SHP77 (cell line): ENCODE measurements at places on chromosomes 1 and 21.

DNA sequence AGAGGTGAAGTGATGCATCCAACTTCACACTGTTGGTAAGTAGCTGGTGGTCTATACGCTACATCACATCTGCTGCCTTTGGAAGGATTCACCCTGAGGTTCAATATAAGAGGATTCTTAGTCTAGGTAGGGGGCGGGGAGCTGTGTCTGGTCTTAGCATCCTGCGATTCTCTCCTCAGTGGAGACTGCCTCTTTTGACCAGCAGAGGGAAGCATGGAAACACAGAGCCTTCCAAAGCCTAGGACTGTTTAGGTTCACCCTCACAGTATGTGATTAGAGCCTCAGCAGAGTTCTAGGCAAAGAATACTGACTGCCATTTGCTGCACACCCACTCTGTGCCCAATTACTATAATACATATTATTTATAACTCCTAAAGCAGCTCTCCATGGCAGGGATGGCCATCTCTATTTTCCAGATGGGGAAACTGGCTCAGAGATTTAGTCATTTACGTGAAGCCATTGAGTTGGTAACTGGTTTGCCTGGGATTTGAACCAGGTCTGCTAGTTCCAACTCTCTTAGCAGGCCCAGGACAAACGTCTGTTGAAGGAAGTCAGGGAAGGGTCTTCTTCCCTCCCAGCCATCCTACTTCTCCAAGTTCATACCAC is 28.9 kb upstream of the EFCAB14 start:
- DNase-seq = peak; percentile 49

DNA sequence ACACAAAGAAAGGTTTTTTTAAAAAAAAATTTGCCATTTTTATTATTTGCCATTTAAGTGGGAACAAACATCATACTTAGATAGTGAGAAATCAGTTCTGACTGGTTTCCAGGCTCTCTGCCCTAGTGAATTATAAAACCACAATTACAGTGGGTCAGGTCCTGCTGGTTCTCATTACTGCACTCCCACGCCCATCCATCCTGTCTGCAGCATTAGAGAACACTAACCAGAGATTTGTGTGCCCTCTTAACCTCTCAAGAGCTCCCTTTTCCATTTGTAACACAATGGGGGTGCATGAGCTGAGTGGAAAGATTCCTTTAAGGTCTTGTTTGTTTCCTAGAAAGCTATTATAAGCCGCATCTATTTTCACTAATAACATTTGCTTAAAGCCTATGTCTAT is 489.3 kb downstream of the AMY1C start:
- no peak for DNase-seq

GRCh38 chr21:45476582-45476981 is 65.7 kb downstream of the SLC19A1 start:
- no peak for DNase-seq

DNA sequence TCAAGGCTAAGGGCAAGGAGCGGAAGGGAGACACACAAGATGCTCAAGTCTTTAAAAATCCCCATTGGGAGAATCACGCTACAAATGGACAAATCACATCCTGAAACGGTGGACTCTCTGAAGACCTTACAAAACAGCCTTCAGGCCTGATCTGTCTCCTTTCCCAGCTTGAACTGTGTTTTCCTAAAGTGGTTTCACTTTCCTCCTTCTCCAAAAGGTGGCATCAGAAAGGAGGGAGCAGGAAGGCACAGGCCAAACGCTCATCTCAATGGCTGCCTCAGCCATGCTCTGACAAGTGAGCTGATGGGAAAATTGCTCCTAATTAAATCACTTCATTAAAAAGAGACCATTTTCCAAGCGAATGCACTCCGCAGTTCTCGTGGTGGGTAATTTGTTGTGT is 47.7 kb downstream of the UTP25 start:
- peak; percentile 49 for DNase-seq

DNA sequence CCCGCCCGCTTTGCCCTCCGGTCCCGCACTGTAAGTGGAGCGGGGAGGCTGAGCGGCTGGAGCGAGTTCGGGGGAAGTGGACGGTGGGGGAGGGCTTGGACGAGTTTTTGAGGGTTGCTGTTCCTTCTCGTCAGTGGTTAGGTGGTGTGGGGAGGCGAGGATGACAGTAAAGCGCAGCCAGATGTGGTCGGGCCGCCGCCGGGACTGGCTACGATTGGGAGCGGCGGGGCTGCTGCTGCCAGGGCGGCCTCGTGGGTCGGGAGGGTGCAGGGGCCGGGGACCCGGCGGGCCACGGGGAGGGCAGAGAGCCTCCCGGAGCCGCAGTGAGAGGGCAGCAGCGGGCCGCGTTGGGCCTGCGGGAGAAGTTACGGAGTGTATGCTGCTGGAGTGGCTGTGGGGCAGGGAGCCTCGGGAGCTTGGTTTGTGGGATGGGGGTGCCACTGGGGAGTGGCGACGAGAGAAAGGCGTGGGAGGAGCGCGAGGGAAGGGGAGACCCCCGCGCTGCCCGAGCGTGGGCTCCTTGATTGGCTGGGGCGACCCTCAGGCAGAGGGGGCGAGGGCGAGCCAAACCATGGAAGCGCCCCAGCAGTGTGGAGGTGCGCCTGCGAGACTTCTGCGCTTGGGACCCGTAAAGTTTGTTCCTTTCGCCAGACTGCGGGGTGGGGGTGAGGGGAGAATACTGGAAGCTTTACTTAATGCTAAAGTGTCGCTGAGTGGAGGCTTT is 2.1 kb downstream of the ADGRL2 start:
- peak; percentile 63 for DNase-seq

DNA sequence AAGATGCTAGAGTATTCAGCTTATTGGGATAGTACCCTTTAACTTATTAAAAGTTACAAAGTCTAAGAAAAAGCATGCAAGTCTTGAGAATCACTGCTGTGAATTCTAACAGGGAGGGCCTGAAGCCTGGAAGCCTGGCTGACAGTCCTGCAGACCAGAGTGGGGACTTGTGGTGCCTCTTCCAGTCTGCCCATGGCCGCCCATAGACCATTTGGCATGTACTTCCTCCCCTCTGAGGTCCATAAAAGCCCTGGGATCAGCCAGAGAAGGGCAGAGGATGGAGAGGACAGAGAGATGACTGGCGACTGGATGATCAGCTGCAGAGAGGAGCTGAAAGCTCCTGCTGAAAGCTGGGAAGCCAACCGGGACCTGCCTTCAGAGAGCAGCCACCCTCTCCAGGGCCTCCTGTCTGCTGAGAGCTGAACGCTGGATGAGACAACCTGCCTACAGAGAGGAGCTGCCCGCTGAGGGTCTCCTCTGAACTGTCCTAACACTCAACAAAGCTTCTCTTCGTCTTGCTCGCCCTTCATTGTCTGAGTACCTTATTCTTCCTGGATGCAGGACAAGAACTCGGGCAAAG is 12.5 kb upstream of the SLC1A7 start:
- DNase-seq = no peak
